ENCODE measurements at places on chromosomes 2 and 18.

- no peak for DNase-seq
These were observed 6.8 kb upstream of the KCNS3 start for GRCh38 chr2:17871639-17872038.

DNA sequence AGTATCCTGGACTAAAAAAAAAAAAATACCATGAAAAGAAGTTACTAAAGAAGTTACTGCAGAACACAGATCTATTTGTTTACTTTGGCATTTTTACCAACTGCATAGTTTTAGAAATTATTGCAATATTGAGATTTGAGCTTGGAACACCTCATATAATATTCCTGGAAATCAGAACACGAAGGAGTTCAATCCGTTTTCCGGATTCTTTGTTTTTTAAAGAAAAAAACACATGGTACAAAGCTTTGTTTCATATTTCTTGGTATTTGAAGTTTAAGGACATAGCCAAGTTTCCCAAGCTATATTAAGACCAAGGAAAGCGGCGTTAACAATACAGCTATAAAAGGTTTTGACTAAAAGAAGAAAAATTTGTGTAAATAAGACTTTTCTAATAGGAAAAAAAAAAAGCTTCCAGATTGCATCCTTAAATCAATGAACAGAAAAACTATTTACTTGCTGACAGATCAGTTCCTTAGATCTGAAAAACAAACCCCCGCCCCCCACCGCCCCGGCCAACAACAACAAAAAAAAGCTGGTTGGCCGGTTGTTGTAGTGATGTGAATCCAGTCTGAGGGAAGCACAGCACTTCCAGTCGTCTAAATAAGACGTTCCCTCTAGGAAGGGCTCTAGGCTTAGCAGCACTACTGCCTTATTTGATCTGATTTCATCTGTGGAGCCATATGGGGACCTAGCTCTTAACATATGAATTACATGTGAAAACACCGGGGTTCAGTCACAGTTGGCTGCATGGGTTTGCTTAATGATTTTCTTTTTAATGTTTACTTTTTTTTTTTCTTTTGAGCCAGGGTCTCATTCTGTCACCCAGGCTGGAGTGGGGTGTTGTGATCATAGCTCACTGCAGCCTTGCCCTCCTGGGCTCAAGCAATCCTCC lies 2.5 kb upstream of the RHOB start:
- DNase-seq, result no peak

DNA sequence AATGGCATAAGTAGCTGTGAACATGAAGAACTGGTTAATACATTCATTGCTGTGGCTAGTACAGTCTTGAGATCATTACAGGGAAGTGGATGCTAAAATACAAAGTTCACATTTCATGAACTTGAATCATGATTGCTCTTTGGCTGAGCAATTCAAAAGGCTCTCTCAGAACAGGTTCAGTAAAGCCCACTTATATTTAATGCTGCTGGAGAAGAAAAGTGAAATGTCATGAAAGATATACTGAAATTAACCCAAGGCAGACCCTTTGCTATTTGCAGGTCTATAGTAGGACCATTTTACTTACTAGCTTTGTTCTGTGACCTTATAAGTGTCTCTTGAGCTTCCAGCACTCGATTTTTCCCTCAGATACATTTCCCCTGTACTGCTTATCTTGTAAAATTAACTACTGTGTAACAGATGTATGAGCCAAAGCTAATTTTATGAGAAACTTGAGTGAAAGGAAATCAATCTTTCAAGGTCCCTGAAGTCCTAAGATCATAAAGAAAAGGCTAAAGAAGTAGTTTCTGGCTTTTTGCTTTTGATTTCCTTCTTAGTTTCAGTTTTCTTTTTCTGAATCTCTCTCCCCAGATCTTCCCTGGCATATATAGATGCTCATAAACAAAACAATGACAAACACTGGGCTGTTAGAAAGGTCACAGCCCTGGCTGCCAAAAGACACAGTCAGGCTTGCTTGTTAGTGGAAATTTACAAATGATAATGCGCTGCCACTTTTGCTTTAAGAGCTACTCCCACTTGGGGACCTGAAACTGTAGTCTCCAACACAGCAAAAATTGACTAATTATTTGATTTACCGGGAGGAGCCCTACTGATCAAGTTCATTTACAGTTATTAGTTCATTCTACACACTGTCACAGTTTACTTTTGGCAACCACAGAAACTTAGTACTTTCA lies 132.7 kb upstream of the XPO1 start:
- no peak for DNase-seq

- no peak for DNase-seq
These were observed 270.9 kb downstream of the TWIST2 start for GRCh38 chr2:239118675-239119211.

DNA sequence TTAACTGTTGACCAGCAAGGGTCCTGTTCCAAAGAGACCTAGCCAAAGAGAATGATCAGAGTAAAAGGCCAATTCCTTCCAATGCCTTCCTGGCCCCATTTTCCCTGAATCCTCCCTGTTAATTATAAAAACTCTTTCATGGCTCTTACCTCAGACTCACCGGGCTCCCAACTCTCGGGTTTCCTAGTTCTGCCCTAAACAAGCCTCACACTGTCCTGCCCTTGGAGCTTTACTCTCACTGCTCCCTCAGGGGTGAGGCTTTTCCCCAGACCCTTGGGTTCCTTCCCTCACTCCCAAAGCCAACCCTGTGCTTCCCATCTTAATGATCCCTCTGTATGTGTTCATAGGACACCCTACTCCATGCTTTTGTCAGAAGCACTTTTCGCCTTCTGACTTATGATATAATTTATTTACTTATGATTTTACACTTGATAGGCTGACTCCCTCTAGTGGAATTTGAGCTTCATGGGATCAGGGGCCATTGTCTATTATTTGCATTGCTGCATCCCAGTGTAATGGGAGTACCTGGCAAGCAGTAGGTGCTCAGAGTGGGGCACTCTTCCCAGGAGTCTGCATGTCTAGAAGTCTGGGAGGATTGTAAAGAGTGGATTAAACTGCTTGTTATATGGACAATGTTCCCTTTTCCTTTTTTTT lies 29.9 kb upstream of the ZNG1B start:
- DNase-seq, result no peak

DNA sequence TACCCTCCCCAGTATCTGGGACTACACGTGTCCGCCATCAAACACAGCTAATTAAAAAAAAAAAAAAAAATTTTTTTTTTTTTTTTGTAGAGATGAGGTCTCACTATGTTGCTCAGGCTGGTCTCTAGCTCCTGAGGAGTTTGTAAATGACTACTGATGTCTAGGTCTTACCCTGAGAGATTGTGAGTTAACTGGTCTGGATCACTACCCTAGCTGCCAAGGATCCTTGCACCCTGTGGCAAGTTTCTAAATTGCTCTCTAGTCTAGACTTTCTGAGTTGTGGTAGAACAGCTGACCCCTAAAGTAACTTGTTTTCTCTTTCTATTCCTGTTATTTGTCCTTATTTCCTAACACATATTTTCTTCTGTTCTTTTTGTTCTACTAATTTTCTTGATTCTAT lies 44.5 kb downstream of the ABHD3 start:
- DNase-seq, result no peak

- no peak for DNase-seq
These were observed 13.2 kb upstream of the ITGAV start for GRCh38 chr2:186576614-186577013.

GRCh38 chr2:28021898-28022297 lies 131.4 kb downstream of the BABAM2 start:
- no peak for DNase-seq

DNA sequence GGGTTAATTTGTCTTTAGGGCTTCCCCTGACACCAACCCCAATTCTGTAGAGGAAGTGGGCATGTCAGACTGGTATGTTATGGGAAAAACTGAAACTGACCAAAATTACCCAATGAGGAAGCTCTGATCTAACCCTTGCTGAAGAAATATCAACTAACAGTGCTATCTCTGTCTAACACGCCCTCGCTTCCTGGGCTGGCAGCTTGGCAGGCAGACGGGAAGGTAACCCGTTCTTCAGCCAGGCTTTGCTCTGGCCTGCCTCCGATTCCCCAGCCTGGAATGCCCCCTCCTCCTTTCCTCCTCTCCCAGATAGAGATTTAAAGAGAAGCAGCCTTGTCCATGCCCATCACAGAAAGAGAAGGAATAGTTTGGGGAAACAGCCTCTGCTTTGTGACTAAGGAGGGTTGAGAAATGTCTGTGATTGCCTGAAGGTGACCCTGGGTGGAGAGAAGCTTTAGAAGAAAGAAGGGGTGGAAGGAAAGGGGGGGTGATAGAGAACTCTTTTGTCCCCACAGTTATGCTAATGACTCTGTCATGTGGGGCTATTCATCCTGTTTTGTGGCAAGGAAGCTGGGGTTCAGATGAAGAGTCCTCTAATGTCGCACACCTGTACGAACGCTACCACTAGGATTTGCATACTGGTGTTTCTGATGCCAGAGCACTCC lies 15.4 kb downstream of the HK2 start:
- no peak for DNase-seq

- no peak for DNase-seq
These were observed 91.7 kb downstream of the CLIP4 start for GRCh38 chr2:29206941-29207340.

GRCh38 chr18:22828171-22828570 lies 105.0 kb upstream of the RBBP8 start:
- DNase-seq, result no peak

DNA sequence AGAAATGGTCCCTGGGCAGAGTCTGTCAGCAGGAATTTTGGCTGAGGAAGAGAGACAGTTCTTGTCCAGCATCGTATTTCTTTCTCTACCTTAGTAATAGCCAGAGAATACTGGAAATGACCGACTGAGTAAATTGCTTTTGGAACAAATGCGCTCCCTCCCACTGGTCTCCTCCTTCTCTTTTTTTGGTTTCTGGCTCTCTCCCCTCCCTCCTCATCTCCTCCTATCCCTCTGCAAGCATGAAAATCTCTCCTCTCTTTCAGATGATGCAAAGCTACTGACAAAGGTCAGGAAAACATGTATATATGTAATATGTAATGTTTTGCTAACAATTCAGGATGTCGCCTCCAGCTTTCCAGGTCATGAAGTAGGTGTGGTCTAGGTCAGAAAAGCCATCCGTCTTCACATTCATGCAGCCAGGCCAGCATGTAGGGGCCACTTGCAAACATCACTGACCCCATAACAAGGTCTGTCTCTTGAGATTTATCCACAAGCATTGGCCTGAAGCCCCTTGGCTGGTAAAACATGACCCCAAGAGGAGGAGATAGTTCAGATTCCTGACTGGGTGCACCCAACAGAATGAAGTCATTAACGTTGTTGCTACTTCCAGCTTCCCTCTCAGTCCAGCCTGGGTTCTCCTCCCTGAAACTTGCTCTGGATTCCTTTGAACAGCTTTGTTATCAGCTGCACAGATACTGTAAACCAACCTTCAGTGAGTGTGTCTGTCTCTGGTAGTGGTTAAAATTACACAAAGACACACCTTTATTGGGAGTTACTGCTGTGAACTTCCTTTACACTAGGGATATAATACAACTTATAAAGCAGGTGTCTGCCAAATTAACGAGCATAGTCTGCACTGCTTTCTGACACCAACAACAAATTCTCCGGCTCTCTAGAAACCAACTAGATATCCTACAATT lies 864.4 kb upstream of the KLHL29 start:
- no peak for DNase-seq

GRCh38 chr2:157838442-157839161 lies 37.5 kb downstream of the ACVR1 start:
- no peak for DNase-seq

DNA sequence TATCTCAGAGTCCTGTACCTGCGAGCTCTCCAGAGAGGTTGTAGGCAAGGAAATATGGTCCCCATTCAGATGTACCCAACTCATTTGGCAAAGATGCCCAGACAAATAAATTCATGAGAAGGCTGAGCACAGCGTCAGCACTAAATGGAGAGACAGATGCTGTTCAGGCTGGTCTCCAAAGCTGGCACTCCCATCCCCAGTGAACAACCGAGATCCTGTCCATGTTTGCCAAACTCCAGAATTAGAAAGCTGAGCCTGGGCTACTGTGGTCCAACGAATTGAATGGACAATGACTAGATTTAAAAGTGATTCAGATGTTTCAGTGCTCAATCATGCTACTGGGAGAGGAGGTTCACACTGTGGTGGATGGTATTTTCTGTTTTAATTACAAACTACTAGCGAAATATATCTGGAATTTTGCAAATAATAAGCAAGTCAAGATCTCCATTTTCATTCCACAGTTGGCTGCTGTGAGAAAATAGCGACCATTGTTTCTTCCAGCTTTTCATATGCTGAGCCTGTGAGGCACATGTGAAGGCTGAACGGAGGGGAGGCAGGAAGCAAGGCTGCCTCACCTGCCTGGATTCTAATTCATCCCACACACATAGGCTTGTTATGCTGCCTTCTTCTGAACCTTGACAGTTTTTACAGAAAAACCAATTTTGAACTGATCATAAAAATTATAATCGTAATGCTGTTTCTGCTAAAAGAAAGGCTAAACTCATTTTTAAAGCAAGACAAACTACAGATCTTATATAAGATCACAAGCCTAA lies 22.6 kb upstream of the DAPL1 start:
- DNase-seq, result no peak

GRCh38 chr2:126857502-126857901 lies 41.2 kb upstream of the TEX51 start:
- no peak for DNase-seq

DNA sequence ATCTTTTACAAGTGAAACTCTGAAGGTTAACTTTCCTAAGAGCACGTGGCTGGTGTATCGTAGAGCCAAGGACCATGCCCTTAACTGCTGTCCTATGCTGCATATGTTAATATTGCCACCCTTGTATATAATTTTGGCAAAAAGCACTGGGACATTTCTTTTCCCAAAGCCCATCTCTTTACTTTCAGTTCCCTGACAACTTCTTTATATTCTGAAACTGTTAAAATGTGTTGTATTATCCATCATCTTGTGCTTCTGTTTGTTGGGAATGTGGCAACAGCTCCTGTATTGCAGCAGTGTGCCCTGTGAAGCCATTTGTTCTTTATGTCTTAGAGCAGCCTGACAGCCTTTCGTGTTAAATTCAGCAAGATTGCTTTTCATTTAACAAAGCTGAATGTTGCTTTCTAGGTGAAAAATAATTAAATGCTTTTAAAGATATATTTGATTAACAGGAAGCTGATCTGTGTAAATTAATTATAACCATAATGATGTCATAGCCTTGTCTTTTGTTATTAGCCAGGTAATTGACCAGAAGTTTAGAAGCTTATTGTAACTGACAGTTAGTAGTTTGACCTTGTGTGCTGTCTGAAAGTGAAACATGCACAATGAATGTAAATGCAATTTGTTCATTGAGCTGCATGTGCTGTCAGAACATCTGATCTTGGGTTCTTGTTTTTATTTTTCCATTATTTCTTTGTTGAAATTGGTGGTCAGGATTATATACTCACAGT lies 9.7 kb downstream of the RHBDD1 start:
- DNase-seq, result no peak

GRCh38 chr2:134917360-134917865 lies 1.2 kb upstream of the CCNT2 start:
- DNase-seq, result no peak

- no peak for DNase-seq
These were observed 174.1 kb downstream of the LRATD1 start for GRCh38 chr2:14806613-14807012.
